ENCODE measurements at places on chromosomes 4 and X.
A peak's percentile ranks its signal among the peaks of the same experiment; 100 is the strongest.

DNA sequence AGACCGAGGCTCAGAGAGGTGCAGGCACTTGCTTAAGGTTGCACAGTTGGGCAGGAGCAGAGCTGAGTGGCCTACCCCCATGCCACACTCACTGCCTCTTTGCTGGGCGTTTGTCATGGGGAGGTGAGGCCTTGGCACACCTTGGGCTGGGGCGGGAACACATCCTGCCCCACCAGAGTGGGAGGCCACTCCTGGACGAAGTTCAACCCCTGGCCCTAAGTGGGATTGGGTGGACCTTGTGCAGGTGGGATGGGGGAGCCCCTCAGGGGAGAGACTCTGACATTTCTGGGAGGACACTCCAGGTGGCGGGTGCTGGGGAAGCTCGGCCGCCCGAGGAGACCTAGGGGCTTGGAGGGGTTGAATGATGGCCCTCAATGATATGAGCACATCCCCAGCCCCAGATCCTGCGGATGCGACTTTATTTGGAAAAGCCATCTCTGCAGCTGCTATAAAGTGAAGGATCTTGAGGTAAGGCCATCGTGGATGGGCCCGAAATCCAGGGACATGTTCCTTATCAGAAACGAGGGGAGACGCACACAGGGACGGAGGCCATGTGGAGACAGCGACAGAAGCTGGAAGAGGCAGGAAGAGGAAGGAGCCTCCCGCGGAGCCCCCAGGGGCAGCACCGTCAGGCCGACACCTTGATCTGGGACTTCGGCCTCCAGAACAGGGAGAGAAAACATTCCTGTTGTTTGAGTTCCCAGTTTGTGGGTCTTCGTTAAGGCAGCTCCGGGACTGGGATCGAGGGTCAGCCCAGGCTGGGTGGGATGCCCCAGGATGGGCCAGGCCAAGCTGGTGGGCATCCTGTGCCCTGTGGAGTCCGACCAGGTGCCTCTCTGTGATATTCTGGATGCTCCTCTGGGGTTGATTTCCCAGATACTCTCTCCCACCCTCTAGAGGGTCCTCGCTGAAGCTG is 111.6 kb upstream of the LRPAP1 start:
- no peak for DNase-seq

DNA sequence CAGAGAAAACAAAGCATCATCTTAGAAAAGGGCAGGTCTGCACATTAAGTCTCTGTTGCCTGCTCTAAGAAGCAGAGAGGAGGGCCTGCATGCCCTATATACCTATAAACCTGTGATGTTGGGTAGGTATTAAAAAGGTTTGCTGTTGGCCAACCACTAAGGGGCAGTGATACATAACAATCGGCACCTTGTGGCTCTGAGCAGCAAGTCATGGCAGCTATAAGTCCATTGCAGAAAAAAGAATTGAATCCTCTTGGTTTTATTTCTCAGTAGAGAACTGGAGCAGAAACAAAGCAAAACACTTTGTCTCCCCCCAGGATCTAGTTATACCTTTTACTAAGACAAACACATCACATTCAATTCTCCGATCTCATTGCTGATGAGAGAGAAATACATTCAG is 1364.4 kb downstream of the STIM2 start:
- no peak for DNase-seq

DNA sequence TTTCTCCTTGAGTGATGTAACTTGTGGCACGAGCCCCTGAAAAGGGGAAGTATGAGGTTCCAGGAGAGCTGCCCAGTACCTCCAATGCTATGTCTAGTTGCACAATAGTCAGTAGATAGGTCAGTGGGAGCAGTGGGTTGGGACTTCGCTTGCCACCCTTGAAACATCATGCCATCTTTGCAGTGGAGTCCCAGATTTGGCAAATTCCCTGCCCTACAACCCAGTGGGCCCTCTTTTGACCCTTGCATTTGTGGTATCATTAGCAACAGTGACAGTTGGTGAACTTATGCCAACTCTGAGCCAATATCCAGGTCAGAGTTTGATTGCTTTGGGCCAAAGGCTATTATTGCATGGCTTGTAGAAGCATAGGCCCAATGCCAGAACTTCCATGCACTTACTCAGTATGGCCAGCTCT is 12.3 kb downstream of the FHL1 start:
- DNase-seq, result no peak

DNA sequence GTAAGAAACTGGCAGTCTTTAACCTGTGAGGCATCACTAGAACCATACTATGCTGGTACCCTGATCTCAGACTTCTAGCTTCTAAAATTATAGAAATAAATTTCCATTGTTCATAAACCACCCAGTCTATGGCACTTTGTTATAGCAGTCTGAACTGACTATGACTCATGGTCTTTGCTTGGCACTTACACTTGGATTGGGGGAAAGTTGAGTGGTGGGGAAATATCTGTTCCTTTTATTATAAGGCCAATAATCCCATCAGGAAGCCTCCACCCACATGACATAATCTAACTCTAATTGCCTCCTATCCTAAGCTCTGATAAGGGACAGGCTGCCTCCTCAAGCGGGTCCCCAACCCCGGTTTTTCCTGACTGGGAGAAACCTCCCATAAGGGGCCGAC is 61.4 kb upstream of the PACRGL start:
- no peak for DNase-seq

DNA sequence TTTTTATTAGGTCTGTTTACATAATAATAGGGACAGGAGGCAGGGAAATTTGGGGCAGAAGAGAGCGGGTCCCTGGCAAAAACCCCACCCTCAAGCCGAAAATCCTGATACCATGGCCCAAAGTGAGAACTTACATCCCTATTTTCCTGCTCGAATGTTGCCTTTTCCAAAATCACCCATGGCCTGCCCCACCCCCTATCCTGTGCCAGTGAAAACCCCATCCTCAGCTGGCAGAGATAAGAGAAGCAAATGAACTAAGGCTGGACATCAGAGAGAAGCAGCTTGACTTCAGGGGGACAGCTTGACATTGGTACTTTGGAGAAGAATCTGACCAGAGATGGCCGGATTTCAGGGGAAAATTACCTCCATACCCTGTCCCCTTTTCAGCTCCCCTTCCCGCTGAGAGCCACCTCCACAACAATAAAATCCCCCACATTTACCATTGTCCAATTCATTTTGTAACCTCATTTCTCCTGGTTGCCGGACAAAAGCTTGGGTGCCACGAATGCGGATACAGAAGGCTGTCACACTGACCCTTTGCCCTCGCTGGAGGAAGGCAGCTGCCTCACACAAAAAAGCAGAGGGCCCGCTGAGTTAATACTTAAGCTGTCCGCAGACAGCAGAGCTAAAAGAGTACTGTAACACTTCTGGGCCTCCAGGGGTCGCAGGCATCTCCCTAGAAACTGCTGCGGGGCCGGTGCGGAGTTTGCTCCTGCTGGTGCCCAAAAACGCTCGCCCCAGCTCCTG is 196.2 kb downstream of the SNCA start:
- peak; percentile 3 for DNase-seq

DNA sequence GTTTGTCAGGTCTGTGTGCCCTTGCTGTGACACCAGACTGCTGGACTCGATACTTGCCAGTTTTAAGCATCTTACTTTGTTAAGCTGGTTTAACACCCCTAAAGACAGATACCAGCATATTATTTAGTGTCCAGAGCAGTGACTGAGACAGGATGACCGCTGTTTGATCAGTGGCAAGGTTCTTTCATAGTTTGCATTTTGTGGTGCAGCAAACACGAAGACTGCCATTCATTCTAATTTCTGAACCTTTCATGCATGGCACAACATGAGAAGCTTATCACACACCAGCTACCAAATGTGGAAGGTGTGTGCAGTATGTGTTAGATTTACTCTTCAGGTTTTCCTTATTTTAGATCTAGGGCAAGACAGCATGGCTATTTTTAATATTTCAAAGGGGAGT is 28.2 kb downstream of the JADE1 start:
- no peak for DNase-seq

DNA sequence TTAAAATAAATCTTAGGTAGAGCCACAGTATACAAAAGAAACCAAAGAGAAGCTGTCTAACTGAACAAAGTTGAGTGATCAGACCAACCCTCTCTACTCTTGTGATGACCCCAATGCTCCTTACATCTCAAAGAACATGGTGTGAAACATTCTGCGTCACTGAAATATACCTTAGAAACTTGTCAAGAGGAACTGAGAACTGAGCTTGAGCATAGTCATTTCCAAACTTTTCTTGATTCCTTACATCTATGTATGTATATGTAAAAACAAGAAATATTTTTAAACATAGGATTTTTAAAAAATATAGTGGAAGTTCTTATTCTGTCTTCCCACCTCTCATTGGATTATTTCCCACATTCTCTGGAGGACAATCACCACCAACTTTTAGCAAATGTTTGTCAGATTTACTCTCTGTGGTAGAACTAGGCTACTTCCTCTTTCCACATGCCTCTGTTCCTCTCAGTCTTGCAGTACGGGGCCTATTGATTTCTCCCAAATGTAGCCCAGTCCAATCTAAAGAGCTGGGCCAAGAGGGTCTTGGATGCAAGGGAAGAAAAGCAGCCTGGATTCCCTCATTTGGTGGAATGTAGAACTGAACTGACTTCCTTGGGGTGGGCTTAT is 98.2 kb upstream of the HHIP start:
- no peak for DNase-seq

DNA sequence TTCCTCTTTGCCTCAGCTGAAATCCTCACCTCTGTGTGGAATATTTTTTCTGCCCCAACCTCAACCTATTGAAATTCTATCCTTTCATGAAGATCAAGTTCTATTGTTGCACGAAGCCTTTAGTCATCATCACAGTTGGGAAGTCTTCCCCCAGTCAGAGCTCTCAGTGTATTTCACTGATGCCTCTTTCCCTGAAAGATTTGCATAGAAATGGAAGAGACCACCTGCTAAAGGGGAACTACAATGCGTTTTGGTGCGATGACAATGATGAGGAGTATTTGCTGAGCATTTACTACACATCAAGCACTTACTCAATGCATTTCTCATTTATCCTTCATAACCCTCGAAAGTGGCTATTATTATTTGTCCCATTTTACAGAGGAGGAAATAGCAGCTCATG is 151.2 kb upstream of the KLF3 start:
- no peak for DNase-seq

GRCh38 chr4:107877361-107877760 is 52.6 kb downstream of the SGMS2 start:
- DNase-seq, result no peak

DNA sequence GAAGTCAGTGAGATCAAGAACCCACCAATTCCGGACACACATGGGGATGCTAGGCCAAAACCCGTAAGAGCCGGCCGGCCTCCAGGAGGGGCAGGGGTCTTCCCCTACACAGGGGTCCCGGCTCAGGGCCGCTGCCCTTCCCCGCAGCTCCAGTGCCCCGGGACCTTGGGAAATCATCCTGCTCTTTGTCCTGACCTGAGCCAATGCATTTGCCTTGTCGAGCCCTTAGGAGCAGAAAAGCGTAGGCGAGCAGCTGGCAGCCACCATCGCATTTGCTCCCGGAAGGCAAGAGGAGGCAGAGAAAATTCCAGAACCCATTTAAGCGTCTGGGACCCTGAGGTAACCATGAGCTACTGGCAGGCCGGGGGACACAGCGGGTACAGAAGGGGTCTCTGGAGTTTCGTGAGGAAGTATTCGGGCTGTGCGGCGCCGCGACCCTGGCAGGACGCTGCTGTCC is 7.4 kb upstream of the TNIP2 start:
- no peak for DNase-seq

DNA sequence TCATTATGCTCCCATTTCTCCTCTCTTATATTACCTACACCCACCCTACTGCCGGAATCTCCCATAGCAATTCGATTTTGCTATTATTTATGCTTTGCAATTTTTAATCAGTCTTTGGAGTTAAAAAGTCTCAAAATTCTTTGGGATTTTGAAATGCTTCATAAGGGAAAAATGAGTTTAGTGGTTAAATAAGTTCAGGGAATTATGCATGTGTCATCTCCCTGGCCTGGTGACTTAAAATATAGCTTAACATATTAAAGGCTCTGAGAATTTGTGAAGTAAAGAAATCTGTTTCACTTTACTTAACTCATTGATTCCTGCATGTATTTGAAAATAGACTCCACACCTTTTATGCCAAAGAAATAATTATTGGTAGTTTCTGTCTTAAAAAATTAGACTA is 185.1 kb upstream of the DIPK2B start:
- no peak for DNase-seq

GRCh38 chr4:3355266-3355748 is 62.5 kb downstream of the RGS12 start:
- DNase-seq, result no peak

DNA sequence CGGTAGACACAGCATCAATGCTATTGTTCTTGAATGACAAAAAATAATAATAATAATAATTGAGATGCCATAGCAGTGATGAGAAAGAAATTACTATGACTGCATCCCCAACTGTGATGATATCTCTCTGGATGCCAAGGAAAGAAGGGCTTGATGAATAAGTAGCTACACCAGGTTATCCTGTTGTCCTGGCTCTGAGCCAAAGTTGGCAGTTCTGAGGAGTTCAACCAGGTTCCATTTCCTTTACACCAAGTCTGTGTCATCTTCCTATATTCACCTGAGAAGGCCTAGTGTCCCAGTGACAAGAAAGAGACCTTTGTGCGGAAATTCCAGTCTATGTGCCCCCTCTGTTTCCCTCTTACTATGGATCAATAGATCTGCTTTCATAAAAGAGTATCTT is 3.4 kb upstream of the MAML3 start:
- DNase-seq, result no peak

GRCh38 chr4:151962138-151962823 is 201.5 kb upstream of the GATB start:
- DNase-seq, result no peak

GRCh38 chr4:84220990-84221389 is 278.1 kb downstream of the NKX6-1 start:
- DNase-seq, result no peak

DNA sequence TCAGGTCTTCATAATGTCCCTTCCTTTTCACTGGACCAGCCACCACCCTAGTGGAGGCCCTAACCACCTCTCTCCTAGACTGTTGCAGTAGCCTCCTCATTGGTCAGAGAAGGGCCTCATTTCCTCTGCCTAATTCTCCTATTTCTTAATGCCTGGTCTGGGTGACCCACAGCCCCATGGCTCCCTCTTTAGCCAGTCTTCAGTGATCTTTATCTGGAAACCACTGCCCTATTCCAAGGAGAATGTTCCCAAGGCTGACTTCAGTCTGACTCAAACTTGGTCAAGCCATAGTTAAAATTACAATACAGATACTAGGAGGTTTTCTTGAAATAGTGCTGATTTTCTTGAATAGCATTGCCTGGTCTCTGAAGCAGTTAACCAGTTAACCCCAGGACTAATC is 53.6 kb upstream of the PRPS1 start:
- DNase-seq, result no peak

GRCh38 chr4:111847296-111848008 is 297.8 kb upstream of the FAM241A start:
- no peak for DNase-seq

- no peak for DNase-seq
Measured at GRCh38 chr4:120630427-120630826, 292.1 kb downstream of the PRDM5 start.

DNA sequence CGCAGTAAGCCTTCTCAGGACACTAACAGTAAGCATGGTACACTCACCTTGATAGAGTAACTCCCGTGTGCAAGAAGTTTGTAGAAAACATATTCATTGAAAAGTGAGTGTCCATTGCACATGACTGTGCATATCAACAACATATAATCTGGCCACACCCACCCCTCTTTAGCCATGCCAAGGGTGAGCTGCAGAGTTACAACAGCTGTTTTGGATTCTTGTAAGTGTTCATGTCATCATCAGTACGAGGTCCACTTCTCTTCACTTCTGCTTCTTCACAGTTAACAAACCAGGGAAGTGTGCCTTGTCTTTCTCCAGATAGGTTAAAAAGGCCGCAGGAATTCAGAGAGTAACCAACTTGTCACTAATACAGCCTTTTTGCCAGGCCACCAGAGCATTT is 116.6 kb downstream of the IRF2 start:
- no peak for DNase-seq
